Stimulated activated CD8-positive, alpha-beta memory T cell treated with anti-CD3 and anti-CD28 coated beads, Interleukin-4, amount 100 ng/mL, for 1 hour (primary cell): ENCODE measurements at places on chromosomes 13 and 19.

- DNase-seq = no peak
These were observed 10.6 kb upstream of the HAUS5 start for GRCh38 chr19:35601971-35602370.

GRCh38 chr13:84896128-84896527 is 903.1 kb downstream of the SLITRK6 start:
- DNase-seq = no peak

- DNase-seq = no peak
These were observed 353.6 kb downstream of the FGF9 start for GRCh38 chr13:22024381-22024994.

DNA sequence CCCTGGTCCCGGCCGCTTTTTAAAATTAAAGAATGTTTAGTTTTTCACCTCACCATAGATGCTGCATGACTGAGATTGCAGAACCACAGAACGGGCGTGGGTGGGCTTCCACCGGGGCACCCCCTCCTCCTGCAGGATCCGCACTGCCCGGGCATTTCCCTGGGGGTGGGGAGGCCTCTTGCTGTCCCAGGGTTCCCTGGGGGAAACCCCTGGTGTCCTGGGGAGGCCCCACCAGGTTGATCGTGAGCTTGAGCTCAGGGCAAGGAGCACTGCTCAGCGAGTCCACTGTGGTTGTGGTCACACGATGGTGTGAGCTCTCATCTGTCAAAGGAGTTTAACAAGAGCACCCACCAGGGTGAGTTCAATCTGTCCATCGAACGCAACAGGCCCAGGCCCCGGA is 11.4 kb upstream of the TCF3 start:
- no peak for DNase-seq

GRCh38 chr13:29996316-29996715 is 145.9 kb upstream of the UBL3 start:
- no peak for DNase-seq

- no peak for DNase-seq
These were observed 67.8 kb downstream of the RASA3 start for GRCh38 chr13:114064450-114065140.

GRCh38 chr19:39479916-39480315 is 722 bp upstream of the TIMM50 start:
- no peak for DNase-seq

DNA sequence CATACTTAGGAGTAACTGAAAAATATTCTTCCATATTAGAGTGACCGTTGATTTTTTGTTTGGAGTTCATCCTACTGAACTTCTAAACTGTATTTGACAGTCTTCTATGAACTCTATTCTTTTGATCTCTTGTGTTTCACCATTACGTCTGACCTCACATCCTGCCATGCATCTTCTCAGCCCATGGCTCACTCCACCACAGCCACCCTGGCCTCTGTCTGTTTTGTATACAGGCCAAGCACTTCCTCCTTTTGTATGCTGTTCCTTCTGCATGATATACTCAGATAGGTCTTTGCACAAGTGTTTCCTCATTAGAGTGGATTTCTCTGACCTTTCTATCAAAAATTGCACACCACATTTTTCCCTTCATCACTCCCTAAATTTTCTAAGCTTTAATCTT is 119.9 kb downstream of the MAB21L1 start:
- DNase-seq = no peak

DNA sequence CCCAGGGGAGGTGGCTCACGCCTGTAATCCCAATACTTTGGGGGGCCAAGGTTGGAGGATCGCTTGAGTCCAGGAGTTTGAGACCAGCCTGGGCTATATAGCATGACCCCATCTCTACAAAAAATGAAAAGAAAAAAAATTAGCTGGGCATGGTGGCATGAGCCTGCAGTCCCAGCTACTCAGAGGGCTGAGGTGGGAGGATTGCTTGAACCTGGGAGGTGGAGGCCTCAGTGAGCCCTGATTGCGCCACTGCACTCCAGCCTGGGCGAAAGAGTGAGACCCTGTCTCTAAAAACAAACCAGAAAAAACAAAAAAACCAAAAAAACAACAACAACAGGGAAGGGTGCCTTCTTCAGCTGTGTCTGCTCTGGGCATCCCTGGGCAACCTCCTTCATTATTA is 499 bp upstream of the MYO1F start:
- no peak for DNase-seq

GRCh38 chr19:41303954-41304353 is 6.0 kb upstream of the CCDC97 start:
- no peak for DNase-seq

GRCh38 chr13:34762312-34762711 is 179.8 kb upstream of the NBEA start:
- no peak for DNase-seq

- DNase-seq = no peak
These were observed 37.7 kb downstream of the DLEU7 start for GRCh38 chr13:50805805-50806204.

DNA sequence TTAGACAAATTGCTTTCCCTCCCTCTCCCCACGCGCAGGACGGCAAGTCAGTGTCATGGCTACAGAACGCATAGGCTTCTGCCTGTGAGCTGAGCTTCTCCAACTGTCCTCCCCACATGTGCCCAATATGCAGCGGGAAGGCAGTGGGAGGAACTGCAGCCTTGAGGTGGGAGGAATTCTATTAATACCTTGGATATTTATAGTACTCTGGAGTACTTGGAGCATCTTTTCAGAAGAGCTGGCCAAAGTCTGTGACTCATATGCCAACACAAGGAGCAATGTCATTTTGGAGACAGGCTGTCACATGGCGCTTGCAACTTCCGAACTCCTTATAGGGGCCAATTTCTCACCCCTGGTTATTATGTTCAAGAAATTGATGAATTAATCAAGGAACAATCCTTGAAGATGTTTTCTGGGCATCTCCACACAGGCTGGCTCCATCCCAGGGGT is 245.0 kb upstream of the SERP2 start:
- no peak for DNase-seq

DNA sequence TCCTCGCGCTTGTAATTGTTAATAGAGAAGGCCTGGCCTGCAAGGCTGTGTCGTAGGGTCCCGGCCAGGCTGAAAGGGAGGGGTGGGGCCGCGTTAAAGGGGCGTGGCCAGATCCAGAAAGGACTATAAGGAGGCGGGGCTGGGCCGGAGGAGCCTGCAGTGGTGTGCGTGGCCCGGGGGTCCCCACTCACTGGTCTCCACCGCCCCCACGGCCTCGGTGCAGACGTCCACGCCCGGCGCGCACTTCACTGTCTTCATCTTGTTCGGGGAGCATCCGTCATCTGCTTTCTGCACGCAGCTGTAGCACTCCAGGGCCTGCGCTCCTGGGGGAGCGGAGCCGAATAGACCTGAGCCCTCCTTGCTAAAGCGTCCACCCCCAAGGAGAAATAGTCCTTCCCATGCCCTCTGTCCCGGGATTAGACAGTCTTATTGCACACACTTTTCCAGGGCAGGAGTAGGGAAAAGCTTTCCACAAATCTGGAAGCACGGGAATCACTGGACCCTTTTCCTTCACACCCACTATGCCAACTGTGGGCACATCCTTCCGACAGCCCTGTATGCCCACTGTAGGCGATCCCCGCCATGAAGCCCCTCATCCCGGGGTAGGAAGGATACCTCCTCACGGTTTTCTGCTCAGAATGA is 1.2 kb downstream of the LYPD3 start:
- no peak for DNase-seq

GRCh38 chr13:105519771-105520170 is 1015.7 kb downstream of the EFNB2 start:
- no peak for DNase-seq

GRCh38 chr13:37488726-37489125 is 109.8 kb downstream of the POSTN start:
- DNase-seq = no peak
